ENCODE measurements at places on chromosomes 13 and 19.

GRCh38 chr13:51922771-51923480 is 61.2 kb downstream of the CCDC70 start:
- DNase-seq, result no peak

GRCh38 chr13:63910511-63910910 is 2494.9 kb upstream of the PCDH20 start:
- no peak for DNase-seq

- peak; percentile 91 for DNase-seq
Measured at GRCh38 chr19:12956446-12957388, at the start of gene GADD45GIP1. TSS of gene GADD45GIP1 (minus strand) at chr19:12957223. CDS start at chr19:12957212, 11 bp downstream.

- DNase-seq, result no peak
Measured at GRCh38 chr19:33629826-33630375, 8.1 kb downstream of the CHST8 start.

GRCh38 chr13:111337206-111337605 is 16.8 kb downstream of the TEX29 start:
- DNase-seq, result peak; percentile 9

- DNase-seq, result no peak
Measured at GRCh38 chr19:49359851-49360820, 2.1 kb downstream of the TEAD2 start.

GRCh38 chr13:102571075-102571474 is 25.7 kb upstream of the TPP2 start:
- no peak for DNase-seq

DNA sequence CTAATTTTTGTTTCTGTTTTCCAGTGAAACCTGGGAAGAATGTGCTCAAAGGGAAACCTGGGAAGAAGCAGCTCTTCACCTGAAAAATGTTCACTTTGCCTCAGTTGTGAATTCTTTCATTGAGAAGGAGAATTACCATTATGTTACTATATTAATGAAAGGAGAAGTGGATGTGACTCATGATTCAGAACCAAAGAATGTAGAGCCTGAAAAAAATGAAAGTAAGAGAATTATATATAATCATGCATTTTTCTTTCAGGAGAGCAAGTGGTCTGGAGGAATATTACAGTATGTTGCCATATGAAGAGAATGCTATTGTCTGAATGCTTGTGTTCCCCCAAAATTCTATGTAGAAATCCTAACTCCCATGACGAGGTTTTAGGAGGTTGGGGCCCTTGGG is 3.4 kb downstream of the NUDT15 start:
- no peak for DNase-seq

GRCh38 chr13:70708775-70709174 is 600.5 kb upstream of the KLHL1 start:
- no peak for DNase-seq

GRCh38 chr13:100535426-100536135 is 53.0 kb downstream of the GGACT start:
- no peak for DNase-seq

GRCh38 chr13:75308222-75308621 is 173.7 kb downstream of the TBC1D4 start:
- peak; percentile 47 for DNase-seq

GRCh38 chr19:14505488-14506239 is 9.7 kb upstream of the GIPC1 start:
- DNase-seq, result peak; percentile 88

DNA sequence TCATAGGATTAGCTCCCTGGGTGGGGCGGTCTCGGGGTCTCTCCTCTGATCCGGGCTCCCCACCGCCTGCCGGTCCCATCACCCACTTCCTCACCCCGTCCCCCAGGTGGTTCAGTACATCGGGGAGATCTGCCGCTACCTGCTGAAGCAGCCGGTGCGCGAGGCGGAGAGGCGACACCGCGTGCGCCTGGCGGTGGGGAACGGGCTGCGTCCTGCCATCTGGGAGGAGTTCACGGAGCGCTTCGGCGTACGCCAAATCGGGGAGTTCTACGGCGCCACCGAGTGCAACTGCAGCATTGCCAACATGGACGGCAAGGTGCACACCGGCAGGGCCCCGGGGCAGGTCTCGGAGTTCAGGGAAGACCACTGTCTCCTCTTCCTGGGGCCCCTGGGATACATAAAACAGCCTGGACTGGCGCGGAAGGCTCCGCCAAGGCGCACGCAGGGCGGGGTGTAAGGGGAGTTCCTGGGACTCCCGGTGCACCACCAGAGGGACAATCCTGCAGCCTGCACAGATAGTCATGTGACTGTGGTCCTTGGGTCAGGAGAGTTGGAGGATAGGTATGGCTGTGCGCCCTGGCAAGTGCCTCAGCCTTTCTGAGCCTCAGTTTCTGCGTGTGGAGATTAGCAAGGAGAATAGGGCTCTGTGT is 14.2 kb upstream of the PGLS start:
- no peak for DNase-seq

GRCh38 chr19:47404334-47405196 is 14.8 kb downstream of the MEIS3 start:
- no peak for DNase-seq

DNA sequence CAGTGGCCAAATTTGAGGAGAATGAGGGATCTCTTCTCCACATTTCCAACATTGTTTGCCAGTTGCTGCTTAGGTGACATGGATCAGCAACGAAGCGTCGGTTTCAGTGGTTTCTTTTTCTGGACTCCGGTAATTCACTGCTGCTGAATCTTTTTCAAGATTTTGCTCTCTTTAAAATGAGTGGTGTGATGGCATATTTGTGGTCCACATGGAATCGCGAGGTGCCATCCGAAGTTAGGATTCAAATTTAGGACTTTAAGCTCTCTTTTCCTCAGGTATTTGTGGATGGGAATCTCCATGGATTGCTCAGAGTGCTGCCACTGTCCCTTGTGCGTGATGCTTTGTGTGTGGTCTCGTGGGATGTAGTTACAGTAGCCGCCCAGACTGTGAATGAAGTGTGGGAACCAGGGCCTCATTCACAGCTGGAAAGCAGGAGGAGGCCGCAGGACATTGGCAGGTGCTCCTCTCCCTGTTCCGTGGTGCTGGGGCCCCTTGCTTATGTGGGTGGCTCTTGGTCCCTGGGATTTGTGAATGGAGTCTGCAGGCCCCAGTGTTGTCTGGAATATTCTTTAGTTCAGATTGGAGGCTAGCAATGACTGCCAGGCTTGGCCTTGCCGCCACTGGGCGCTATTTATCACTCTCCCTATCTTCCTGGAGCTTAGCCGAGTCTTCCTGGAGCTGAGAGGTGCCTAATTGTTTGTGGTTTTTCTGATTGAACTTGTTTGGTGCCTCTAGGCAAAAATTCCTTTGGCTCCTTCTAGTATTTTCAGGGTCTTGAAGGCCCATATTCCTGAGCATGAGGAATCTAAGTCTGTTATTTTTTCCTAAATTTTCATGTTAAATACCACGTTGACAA is 1.5 kb downstream of the ILF3 start:
- DNase-seq, result peak; percentile 39

- DNase-seq, result peak; percentile 31
Measured at GRCh38 chr19:17949956-17950309, 17.0 kb upstream of the KCNN1 start.

GRCh38 chr19:46913198-46913851 is 52.5 kb downstream of the ARHGAP35 start:
- DNase-seq, result no peak

DNA sequence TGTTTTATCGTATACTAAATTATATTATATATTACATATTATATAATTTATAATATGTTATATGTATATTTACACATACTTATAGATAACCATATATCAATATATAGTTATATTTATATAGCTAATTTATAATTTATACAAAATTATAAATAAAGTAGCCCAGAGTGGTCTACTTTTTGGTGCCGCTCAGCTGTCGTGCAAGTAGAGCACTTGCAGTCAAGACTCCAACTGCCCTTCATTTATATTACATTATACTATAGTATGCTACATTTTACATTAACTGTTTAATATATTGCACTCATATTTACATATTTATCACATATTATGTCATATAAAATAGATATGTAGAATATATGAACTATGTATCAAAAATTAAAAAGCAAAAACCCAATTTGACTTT is 1124.7 kb upstream of the MIR17HG start:
- no peak for DNase-seq

DNA sequence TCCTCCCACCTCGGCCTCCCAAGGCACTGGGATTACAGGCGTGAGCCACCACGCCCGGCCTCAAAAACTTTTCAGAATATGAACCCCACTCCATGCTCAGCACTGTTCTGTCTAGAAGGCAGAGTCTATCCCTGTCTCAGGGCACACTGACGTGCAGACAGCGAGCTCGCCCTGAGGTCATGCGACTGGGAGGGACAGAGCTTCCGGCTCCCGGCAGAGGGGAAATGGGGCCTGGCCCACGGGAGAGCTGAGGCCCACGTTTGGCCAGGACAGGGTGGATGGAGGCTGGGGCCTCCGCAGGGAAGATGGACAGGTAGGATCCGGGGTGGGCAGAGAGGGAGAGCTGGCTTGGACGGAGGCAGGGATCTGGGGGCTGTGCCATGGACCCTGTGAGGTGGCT is 2.8 kb upstream of the AZU1 start:
- DNase-seq, result no peak
